Stimulated activated CD4-positive, alpha-beta T cell treated with anti-CD3 and anti-CD28 coated beads, Interleukin-4, amount 100 ng/mL, for 48 hours (primary cell): ENCODE measurements at places on chromosomes 16 and 17.

DNA sequence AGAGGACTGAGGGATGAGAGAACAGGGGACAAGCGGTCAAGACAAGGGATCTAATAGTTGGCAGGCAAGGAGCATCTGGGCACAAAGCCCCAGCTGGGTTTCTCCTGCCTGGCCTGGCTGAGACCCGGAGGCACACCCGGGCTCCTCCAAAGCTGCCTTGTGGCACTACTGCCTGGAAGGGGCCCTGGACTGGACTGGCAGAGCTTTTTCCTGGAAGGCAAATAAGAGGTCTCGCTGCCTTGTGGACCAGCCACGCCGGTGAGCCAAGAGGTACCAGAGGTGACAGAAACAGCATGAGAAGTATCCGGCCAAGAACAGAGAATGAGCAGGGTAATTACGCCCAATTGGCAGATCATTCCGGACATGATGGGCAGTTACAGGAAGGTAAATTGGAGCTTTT, 64.6 kb downstream of the GTF3C1 start:
- DNase-seq = no peak

DNA sequence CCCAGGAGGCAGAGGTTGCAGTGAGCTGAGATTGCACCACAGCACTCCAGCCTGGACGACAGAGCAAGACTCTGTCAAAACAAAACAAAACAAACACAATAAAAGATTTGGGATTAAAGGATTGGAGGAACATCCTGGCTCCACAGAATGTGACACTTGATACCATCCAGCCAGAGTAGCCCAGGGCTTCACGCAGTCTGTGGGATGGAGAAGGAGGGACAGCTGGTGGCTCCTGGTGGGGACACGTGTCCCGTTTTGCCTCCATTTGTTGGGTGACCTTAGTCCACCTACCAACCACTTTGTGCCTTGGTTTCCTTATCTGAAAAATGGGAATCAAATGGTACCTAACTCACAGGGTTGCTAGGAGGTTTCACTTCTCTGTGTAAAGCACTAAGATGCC, 12.4 kb upstream of the CYB561 start:
- no peak for DNase-seq

DNA sequence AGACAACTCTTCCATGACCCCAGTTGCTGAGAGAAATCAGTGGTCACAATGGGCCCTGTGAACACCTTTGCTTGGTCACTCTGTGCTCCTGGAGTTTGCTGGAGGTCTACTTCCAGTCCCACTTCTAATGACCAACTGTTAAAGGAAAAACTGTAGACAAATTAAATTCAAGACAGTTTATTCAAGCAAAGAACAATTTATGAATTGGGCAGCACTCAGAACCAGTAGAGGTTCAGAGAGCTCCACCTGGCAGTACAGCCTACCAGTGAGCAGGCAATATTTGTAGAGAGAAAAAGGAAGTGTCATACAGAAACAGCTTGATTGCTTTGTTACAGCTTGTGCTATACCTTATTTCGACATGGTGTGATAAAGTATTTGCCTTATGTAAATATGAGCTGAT, 116.5 kb downstream of the HS3ST3B1 start:
- no peak for DNase-seq

GRCh38 chr17:57090560-57091185, 5.6 kb downstream of the AKAP1 start:
- DNase-seq = no peak

DNA sequence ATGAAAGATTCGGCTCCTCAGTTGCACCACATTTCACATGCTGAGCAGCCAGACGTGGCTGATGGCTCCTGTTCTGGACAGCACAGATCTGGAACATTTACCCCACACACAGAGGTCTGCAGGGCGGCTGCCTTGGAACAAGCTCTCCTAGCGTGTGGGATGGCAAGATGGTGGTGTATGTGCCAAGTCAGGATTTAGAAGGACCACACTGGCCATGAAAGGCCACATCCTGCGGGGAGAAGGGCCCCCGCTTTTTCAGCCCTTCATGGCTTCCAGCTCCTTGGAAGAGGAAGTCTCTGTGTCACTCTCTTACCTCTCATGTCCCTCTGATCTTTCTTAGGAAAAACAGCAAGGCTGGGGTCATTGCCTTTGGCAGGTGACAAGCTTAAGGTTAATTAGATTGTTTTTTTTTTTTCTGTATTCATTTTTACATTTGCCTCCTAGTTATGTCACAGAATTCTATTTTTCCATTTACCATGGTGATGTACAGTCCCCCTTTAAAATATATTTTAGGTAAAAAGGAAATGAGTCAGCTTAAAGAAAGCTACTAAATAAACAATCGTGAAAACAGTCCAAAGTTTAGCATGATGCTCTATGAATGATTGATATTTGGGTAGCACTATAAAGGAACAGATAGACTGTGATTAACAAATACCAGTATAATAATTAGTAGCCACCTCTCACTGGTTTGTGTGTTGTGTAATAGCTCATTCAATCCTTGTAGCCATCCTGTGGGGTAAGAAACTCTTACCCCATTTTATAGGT, 396.6 kb downstream of the CPPED1 start:
- DNase-seq = no peak

DNA sequence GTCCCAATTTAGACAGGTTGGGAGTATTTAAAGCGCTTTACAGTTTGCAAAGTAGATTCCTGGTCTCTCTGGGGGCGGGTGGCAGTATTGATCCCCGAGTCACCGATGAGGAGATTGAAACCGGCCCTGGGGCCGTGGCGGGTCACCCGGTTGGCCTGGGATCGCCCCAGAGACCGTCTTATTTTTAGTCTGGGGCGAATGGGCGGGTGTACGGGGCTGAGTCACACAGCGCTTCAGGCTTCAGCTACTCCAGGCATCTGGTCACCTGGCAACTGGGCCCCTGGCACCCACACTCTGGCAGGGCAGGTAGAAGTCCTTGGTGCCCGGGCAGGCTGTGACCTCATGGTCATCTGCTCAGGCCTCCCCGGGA, 669 bp downstream of the MIEF2 start:
- DNase-seq = peak; percentile 32

DNA sequence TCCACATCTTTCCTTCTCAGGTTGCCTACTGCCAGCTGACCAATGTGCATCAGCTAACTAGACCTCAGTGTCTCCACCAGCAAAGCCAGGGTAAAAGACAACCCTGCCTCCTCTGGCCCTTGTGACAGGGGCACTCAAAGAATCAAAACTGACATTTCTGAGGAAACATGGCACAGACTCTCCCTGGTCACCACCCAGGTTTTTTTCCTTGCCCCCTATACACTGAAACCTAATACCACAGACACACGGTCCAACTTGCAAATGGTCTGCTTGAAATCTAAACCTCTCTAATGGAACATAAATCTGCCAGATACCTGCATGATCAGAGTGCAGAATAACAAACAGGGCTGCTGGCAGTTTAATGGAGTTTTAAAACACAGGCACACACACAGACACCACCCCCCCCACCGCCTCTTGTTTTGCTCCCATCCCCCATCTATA, 19.5 kb upstream of the CORO6 start:
- DNase-seq = no peak

DNA sequence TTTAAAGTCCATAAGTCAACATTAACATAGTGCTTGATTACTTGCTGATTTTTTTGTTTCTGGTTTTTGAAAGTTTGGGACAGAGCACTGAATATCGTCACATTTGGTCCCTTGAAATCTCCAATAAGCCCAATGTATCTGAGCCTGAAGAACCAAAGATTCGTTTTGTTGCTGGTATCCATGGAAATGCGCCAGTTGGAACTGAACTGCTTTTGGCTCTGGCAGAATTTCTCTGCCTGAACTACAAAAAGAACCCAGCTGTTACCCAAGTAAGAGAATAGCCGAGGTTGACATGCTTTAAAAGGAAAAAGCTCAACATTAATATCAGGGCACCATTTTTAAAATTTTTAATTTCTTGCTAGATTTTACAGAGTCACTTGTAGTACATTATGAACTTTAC, 27.7 kb upstream of the GOSR1 start:
- no peak for DNase-seq

- DNase-seq = no peak
Observed at GRCh38 chr17:67076290-67076689, 31.9 kb downstream of the CACNG1 start.

DNA sequence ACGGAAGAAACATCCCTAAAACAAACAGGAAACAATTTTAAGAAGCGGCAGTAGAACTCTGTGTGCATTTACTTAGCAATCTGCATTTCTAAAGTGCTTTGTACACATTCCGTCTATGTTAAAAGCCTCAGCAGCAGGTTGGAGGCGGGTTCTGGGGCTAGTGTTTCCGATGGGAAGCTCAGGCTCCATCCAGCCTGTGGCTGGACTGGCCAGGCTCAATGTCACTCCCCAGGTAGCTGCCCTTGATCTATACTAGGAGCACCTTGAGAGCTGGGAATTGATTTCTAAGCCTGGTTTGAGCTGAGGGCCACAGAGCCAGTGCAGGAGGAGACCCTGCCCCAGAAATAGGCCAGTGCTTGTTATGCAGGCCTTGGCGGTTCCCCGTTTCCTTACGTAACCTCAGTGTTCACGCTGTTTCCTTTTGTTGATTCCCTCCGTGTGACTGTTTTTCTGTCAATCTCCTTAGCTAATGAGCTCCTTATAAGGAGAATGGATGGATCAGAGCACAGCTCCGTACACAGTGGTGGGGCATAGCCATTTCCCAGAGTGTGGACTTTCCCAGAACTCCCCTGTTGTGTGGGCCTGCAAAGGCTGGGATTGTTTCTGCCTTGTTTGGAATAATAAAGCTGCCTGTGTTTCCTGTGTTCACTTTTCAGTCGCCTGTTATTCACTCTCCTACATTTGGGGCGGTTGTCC, 21.4 kb downstream of the ADORA2B start:
- DNase-seq = no peak

DNA sequence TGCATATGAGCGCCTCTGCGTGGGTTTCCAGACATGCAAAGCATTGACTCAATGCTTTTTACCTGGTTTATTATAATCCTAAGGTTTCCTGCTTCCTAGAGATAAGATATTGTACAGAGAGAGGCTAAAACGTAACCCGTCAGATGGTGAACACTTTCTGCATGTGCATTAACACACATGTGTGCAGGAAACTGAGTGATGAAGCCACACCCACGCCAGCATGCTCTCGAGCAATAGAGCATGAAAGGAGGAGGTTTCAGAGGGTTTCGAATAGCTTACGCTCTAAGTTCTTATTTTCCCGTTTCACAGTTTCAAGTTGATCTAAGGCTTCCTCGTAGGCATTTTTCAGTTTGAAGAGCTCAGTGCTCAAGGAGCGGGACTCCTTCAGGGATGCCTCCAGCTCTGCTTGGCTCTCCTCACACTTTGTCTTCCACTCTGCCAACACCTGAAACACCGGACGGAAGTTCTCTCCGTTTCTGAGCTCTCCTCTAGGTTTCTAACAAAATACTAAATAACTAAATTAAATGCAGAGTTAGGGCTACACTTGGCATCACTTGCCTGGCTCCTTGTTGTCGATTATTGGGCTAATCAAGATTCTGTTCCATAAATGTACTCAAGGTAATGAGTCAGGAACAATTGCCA, 23.2 kb downstream of the MYH3 start:
- no peak for DNase-seq

- DNase-seq = no peak
Observed at GRCh38 chr16:66337463-66338188, 28.9 kb upstream of the CDH5 start.

DNA sequence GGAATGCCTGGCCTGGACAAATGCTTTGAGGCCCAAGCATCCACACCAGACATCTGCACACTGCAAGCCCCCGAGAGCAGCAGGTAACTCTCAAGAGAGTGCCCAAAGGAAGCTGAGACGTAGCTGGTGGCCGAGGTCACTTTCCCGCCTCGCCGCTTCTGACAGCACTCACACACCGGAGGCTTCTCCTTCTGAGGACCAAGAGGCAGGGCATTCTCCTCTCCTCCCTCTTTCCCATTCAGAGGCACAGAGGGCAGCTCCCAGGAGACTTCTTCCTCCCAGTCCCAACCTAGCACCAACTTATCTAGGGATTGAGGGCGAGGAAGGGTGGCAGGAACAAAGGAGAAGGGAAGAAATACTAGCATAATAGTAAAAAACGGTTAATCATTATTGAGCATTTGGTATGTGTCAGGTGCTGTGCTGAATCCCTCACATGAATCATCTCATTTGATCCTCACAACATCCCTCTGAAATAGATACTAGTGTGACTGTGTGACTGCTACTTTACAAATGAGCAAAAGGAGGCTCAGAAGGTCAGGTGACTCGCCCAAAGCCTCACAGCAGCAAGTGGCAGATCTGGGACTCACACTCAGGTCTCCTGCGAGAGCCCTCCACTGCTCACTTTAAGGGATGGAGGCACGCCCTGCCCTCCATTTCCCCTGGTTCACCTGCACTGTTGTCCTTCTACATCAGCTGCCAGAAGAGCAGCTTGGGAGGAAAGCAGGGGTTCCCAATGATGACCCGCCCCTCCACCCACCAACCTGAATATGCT, 41.8 kb downstream of the MYO18A start:
- peak; percentile 59 for DNase-seq

DNA sequence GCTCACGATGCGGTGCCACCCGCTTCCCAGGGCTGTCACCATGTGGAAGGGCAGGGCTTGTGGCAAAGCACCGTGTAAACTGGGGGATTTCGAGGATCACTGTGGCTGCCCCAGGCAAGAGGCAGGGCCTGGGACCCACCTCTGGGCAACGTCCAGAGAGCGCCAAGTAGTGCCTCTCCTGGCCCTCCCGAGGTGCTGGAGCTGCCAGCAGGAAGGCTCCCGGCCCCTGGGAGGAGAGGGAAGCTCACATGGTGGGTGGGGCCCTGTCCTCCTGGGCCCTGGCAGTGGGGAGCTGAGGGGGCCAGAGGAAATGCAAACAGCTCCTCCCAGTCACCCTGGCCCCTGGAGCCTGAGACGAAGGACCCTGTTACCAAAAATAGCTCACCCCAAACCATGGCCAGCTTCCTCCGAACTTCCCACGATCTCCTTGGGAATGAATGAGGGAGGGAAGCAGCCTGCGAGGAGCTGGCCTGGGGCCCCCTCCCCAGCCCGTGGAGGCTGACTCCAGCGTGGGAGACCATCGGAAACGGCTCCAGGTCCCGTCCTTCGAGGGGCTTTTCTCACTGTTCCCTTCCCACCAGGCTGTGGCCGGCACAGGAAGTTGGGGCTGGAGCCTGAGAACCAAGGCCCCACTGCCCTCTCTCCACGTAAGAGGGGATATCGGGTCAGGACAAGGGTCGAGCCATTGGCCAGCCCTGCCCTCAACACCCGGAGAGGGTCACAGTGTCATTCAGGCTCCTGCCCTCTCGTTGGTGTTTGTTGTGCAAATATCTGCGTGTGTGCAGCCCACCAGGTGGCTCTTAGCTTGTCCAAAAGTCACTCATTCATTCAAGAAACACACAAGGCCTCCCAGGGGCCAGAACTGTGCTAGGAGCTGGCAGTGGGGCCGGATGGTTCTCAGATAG, 17.7 kb downstream of the VASN start:
- DNase-seq = no peak

- DNase-seq = no peak
Observed at GRCh38 chr16:28829747-28830146, 6.9 kb downstream of the ATXN2L start.

DNA sequence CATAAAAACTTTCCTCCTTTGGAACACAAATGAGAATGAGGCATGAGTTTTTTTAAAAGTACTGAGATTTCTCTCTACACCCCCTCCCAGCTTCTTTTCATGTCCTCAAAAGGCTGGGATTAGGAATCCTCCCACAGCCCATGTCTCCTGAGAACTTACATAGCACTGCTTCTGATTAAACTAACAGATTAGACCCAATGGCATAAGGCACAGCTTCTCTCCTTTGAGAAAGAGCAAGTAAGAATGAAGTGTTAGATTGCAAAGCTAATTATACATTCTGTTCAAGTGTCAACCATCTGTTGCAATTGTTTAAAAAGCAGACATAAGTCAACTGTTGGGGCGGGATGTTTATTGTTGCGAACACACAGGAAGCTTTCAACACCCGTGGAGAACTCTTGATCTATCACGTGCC, 715.1 kb downstream of the CDH11 start:
- no peak for DNase-seq
